Esophagus muscularis mucosa (tissue), 4 donors: ENCODE measurements at places on chromosomes 2 and 18. TPM values are rescaled to one million over a fixed set of nuclear protein-coding genes. Genes with fewer than 3 reads are reported as not detected.

GEN1 gene
- total RNA-seq: 2.7 TPM

SNORC gene
- 2.0 TPM for total RNA-seq

KCNG2 gene
- total RNA-seq: not detected

C1GALT1C1L gene
- 0.80 TPM for total RNA-seq

KCNE4 gene
- total RNA-seq: 38.1 TPM

VWC2L gene
- total RNA-seq: not detected

UGT1A3 gene
- total RNA-seq: not detected

TDRD15 gene
- total RNA-seq: 0.63 TPM

CYTIP gene
- total RNA-seq: 14.1 TPM

DYNAP gene
- not detected for total RNA-seq

COBLL1 gene
- total RNA-seq: 63.1 TPM

HOXD3 gene
- total RNA-seq: 0.99 TPM

HAAO gene
- 4.8 TPM for total RNA-seq

PGAP1 gene
- 5.1 TPM for total RNA-seq

DPYSL5 gene
- 0.50 TPM for total RNA-seq
